Myocyte (in vitro differentiated cells): ENCODE measurements at places on chromosomes 2 and 18. TPM values are rescaled to one million over a fixed set of nuclear protein-coding genes. Genes with fewer than 3 reads are reported as not detected.

DNA sequence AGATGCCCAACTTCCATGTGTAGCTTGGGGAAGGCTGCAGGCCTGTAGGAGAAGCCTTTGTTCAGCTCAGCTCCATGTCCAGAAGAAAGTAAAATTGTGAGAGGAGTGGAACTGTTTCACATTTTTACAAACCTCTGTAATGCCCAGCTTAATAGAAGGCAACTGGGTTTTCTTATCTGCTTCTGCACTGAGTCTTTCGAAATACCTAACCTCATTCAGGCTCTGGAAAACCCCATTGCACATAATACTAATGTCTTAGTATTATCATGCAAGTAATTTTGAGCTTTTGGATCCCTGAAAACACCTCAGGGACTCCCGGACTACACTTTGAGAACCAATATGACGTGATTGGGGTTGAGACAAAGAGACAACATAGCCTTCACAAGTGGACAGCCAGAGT, 5.8 kb downstream of the SMIM21 start:
- DNase-seq = no peak

- no peak for DNase-seq
Measured at GRCh38 chr2:146212602-146213001, 1632.2 kb upstream of the ACVR2A start.

- DNase-seq = no peak
Measured at GRCh38 chr2:100270381-100271146, 51.7 kb downstream of the LONRF2 start.

DNA sequence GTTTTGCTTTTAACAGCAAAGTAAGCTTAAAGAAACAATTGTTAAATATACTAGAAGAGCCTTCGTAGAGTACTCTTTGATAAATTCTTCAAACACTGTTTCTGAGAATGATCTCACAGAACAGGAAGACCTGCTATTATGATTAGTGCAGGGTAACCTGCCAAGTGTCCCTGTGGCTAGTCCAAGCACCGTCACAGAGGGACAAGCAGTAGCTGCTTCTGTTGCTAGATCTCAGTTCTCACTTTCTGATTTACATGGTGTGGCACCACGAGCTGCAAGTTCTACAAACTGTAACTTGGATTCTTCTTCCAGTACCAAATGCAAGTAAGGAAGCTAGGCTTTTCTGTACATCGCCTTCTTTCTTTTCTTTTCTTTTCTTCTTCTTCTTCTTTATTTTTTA, 121.5 kb downstream of the PIEZO2 start:
- DNase-seq = no peak

DNA sequence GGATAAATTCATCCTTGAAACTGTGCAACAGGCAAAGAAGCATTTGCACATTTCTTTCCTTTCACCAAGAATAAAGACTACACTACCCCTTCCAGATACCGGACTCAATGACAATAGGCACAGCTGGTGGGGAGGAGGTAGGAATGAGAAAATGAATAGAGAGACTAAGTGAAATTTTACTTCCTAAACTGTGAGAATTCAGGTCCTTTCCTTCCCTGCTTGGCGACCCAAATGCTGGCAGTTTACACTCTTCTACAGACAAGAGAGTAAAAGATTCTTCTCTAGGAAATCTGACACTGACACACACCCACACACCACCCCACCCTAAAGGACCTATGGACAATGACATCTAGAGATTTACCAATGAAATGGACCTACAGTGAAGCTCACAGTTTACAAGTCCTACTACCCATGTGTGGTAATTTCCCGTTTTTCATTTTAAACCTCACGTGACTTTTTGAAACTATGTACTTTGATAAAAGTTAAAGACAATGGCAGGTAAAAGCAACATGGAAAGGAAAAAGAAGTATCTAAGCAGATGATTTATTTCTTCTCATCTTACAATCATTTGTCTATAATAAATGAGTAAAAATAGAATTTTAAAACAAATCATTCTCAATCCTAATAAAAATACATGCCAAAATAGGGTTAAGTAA, 27.9 kb downstream of the REV1 start:
- no peak for DNase-seq

GRCh38 chr2:237059155-237059875, 26.4 kb upstream of the COPS8 start:
- DNase-seq = no peak

- DNase-seq = peak; percentile 41
Measured at GRCh38 chr18:34909637-34910364, 131.4 kb upstream of the MAPRE2 start.

DNA sequence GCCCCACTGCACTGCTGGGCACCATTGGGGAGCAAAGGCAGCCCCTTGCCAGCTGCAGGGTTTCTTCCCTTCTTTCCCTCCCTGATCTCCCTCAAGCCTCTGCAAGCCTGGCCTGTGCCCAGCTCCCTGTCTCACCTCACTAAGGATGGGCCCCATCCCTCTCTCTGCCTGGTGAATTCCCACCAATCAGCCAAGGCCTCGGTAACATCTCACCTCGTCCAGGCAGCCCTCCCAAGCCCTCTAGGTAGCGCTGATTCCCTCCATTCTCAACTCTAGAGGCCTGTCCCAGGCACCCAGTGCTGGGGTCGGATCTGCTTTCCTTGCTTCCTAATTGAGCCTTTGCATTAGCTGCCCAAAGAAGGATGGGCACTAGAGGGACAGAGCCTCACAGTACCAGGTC, 63.0 kb downstream of the CELF4 start:
- DNase-seq = no peak

The ANKRD23 gene
- total RNA-seq = 3.4 and 4.3 TPM in 2 replicates

The RNF125 gene
- 1.7 and 2.9 TPM in 2 replicates for total RNA-seq

The VWA3B gene
- total RNA-seq = not detected in 2 replicates

The ANKRD30B gene
- total RNA-seq = 0.88 and 1.6 TPM in 2 replicates

The COBLL1 gene
- 2.3 and 5.6 TPM in 2 replicates for total RNA-seq
